Stimulated activated CD8-positive, alpha-beta memory T cell treated with anti-CD3 and anti-CD28 coated beads, Interleukin-7, amount 100 ng/mL, for 48 hours (primary cell): ENCODE measurements at places on chromosomes 6 and 20.

DNA sequence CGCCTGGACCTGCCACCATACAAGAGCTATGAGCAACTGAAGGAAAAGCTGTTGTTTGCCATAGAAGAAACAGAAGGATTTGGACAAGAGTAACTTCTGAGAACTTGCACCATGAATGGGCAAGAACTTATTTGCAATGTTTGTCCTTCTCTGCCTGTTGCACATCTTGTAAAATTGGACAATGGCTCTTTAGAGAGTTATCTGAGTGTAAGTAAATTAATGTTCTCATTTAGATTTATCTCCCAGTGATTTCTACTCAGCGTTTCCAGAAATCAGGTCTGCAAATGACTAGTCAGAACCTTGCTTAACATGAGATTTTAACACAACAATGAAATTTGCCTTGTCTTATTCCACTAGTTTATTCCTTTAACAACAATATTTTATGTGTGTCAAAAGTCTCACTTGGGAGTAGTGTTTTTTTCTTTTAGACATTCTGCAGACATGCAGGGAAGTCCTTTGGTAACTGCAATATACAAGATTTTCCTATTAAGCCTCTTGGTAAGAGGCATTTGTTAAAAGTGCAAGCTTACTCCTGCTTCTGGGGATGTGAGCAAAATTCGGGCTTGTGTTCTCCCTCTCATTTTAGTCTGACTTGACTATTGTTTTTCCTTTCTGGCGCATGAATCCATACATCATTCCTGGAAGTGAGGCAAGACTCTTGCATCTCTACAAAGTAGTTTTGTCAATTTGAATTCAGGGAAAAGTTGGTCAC lies 8.4 kb upstream of the DYNLRB1 start:
- DNase-seq, result no peak

- peak; percentile 31 for DNase-seq
These were observed 43.6 kb downstream of the MDGA1 start for GRCh38 chr6:37653933-37654565.

DNA sequence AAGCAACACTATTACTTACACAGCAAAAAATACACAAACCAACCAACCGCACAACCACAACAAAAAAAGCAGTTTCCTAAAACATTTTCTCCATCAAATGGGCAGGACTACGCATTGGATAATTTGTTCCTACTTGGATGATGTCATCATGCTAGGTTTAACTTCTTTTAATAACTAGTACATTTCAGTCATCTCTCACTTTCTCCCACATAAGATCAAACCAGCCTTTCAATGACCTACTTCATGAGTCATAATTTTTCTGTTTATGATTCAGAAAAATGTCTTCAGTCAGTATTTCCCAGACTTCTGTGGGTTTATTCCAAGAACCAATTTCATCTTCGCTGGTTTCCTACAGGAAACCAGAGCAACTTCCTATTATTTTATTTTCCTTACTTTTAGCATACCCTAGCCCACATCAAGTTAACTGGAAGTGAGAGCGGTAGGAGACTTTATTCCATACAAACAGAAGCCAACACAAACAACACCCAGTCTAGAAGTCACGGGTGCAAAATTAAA lies 134.2 kb downstream of the GMDS start:
- DNase-seq, result no peak

DNA sequence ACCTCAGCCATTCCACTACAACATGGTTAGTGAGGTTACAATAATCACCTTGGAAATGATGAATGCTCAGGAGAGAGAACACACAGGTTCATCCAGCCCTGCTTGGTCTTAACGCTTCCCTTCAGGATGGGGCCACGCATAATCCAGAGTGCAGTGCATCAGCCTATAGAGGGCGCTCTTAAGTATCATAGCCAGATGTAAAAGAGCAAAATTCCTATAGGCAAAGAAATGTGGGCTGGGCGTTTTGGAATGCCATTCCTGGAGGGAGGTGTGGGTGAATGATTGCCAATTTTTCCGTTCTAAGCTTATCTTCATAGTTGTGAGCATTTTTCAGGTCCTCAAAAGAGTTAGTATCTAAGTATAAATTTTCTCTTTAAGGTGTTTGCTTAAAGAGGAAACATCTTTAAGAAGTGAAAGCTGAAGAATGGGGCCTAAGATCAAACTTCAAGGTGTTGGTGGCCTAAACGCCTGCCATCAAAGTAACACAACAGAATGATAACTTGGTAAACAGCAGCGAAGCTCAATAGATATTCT lies 1.8 kb downstream of the RIPOR2 start:
- DNase-seq, result no peak

DNA sequence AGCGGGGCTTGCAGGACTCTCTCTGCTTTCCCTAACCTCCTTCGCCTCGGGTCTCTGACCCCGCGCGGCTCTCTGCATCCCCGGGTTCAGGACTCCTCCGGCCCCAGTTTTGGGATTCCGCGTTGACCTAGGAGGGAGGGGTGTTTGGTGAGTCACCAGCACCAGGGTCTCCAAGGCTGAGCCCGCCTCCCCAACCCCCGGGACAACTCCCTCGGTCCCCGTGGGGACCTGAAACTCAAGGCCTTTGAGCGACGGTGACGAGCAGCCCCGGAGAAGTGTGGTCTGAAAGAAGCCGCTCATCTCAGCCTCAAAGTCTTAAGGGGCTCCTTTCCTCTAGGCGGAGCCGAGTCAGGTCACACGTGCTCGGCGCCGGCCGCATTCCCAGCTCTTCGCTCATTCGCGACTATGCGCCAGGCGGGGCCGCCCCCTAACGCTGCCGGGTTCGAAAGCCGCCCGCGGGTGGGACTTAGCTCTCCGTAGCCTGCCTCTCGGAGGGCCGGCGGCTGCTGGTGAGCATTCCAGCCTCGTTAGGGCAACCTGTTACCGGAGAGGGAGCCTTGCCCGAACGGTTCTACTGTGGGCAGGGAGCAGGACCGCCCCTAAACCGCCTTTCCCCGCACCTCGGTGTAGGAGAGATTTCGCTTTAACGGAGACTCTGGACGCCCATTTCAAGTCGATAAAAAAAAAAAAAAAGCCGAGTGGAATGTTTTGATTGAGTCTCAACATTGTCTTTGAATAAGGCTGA lies 3.0 kb upstream of the PRDM13 start:
- DNase-seq, result no peak

DNA sequence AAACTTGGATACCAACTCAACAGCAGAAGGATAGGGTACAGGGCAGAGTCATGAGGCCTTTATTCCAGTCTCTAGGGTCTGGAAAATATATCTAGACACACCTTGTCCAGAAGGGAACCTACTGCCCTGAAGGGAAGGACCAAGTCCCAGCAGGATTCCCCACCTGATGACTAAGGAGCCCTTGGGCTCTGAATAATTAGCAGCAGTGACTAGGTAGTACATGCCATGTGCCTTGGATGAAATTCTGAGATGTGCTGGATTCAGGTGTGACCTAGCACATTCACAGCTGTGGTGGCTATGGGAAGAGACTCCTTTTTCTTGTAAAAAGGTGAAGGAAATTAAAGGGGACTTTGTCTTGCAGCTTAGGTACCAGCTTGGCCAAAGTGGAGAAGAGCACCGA lies 364.3 kb upstream of the PTCHD4 start:
- DNase-seq, result no peak

- no peak for DNase-seq
These were observed 167.1 kb upstream of the FBXL4 start for GRCh38 chr6:99114769-99115406.
